Upper lobe of right lung (tissue), 1 donor: ENCODE measurements at places on chromosomes 16 and 17.

- DNase-seq, result no peak
- no peaks in the 10 kb centered on the region for H3K36me3 ChIP-seq
- H3K27me3 ChIP-seq, result no peaks in the 10 kb centered on the region
- H3K27ac ChIP-seq, result no peak overlapping the region
- H3K4me3 ChIP-seq, result no peak overlapping the region
These were observed 127.3 kb upstream of the NUDT7 start for GRCh38 chr16:77594799-77595596.

DNA sequence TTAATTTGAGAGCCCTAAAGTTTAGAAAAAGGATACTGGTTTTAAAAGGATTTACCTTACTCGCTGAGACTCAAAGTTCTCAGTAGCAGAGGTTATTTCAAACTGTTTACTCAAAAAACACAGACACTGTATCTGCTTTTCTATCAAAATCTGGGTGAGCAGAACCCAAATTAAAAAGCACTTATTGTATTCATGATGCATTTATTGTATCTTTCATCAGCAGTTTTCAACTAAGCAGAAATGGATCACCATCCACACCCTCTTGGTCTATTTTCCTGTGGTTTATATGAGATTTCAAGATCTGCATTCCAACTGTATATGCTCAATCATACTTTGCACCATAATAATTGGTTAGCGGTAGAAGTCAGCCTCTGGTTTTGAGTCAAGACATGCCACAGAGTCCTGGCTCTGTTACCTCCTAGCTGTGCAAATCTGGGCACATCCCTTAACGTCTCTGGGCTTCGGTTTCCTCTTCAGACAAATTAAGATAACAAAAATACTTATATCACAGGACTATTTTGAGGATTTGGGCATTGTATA lies 109.5 kb downstream of the ASIC2 start:
- no peak overlapping the region for H3K4me3 ChIP-seq
- DNase-seq, result no peak
- peaks cover 31% of the 10 kb centered on the region for H3K27me3 ChIP-seq

GRCh38 chr16:57637020-57637419 lies 8.6 kb downstream of the ADGRG1 start:
- peaks cover 4% of the 10 kb centered on the region for H3K27me3 ChIP-seq
- peak overlapping the region; percentile 73 for H3K27ac ChIP-seq
- no peak for DNase-seq

DNA sequence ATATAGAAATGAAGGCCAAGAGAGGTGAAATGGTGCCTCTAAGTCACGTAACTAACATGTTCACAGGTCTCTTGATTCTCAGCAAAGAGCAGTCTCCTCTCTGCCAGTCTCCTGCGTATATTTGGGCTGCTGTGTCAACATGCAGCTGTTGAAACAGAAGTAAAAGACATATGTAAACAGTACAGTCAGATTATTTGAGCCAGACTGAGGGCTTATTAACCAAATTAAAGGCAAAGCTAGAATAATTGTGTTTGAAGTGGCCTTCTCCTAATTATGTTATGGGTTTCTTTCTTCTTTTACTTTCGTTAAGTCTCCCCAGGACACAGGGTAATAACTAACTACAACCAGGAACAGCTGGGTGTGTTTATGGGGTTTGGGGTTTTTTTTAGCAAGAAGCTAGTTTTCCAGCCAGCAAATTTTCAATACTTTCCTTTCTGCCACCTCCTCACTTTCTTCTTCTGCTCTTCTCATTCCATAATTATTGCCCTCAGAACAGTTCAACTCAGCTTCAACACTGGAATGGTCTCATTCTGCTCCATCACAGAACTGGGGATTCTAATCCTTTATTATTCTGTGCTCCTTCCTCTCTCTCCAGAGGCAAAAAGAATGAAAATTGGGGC lies 18.4 kb downstream of the G6PC1 start:
- no peaks in the 10 kb centered on the region for H3K27me3 ChIP-seq
- H3K27ac ChIP-seq, result peak overlapping the region; percentile 32

- H3K27me3 ChIP-seq, result no peaks in the 10 kb centered on the region
- peak overlapping the region; percentile 91 for H3K27ac ChIP-seq
- H3K4me1 ChIP-seq, result peaks cover 11% of the 10 kb centered on the region
- no peaks in the 10 kb centered on the region for H3K36me3 ChIP-seq
- no peak for DNase-seq
These were observed 10.8 kb downstream of the TAT start for GRCh38 chr16:71565812-71566700.

DNA sequence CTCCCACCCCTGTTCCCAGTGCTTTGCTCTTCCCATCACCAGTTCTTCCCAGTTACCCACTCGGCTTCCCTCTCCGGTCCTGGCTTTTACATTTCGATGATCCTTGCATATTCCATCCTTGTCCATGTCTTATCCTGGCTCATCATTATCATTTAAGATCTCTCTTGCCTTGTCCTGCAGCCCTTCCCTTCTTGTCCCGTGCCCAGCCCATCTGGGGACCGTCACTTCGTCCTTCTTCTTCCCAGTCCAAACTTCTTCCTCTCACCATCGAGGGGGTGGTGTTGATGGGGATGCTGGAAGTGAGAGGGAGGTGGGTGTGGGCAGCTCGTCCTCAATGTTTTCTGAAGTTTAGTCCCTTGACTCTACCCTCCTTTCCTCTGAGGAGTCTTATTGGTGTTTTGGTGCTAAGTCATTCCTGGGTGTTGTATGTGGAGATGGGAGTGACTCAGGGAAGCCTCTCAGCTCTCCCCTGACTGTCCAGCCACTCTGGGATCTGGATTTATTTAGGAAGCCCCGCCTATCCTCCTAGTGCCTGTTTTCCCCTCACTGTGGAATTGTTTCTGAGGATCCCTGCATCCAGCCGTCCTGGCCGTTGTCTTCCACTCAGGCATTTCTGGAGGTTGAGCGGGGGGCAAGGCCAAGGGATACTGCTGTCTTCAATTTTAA lies 975 bp downstream of the SNX29 start:
- H3K27ac ChIP-seq, result peak overlapping the region; percentile 87
- H3K4me3 ChIP-seq, result peak overlapping the region; percentile 95
- DNase-seq, result no peak
- H3K4me1 ChIP-seq, result peaks cover 20% of the 10 kb centered on the region
- no peaks in the 10 kb centered on the region for H3K27me3 ChIP-seq

- H3K4me3 ChIP-seq, result peak overlapping the region; percentile 70
- H3K27ac ChIP-seq, result peak overlapping the region; percentile 90
- DNase-seq, result no peak
- peaks cover 8% of the 10 kb centered on the region for H3K4me1 ChIP-seq
- H3K27me3 ChIP-seq, result no peaks in the 10 kb centered on the region
These were observed 159.0 kb downstream of the RAB11FIP4 start for GRCh38 chr17:31550389-31551056.

DNA sequence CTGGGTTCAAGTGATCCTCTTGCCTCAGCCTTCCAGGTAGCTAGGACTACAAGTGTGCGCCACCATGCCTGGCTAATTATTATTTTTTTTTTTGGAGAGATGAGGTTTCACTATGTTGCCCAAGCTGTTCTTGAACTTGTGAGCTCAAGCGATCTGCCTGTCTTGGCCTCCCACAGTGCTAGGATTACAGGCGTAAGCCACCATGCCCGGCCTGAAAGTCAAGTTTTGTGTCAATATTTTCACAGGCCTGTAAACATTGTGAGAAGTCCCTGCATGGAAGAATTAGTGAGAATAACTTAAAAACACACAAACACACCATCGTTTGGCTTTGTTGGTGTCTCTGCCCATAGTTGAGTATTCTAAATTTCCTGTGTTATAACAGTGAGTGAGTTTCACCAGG lies 22.2 kb downstream of the NUP85 start:
- no peak overlapping the region for H3K27ac ChIP-seq
- H3K4me1 ChIP-seq, result peaks cover 9% of the 10 kb centered on the region
- DNase-seq, result no peak
- H3K36me3 ChIP-seq, result peaks cover 68% of the 10 kb centered on the region
- no peaks in the 10 kb centered on the region for H3K27me3 ChIP-seq

DNA sequence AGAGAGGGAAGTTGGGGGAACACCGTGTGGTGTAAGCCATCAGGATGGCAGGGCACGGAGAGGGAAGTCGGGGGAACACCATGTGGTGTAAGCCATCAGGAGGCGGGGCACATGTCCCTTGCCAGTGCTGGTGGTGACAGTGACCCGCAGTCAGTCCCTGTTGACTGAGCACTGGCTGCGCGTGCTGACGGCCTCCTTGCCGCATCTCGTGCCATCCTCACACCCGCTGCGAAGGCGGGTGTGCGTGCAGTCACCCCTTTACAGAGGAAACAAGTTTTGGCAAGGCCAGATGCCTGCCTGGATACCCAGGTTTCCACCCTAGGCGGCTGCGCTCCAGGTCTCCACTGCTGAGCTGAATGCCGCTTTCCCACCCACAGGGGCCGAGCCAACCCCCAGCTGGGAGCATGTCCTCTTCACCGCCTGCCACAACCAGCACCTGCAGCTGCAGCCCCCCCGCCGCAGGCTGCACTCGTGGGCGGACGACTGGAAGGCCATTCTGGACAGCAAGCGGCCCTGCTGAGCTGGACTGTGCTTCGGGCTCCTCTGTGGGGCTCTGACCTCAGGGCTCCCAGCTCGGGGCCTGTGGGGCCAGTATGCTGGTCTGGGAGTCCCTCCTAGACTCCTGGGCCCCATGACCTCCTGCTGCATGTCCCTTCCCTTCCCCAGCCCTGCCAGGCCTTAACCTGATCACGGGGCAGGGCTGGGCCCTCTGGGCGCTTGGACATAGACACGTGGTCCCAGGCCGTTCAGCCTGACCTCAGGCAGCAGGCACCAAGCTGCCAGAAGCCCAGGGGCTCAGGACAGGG lies 43.5 kb downstream of the NT5M start:
- H3K27ac ChIP-seq, result no peak overlapping the region
- no peaks in the 10 kb centered on the region for H3K27me3 ChIP-seq
- no peak overlapping the region for H3K4me3 ChIP-seq
- no peaks in the 10 kb centered on the region for H3K36me3 ChIP-seq

- H3K27ac ChIP-seq, result peak overlapping the region; percentile 36
- no peak for DNase-seq
- no peaks in the 10 kb centered on the region for H3K36me3 ChIP-seq
- peaks cover 94% of the 10 kb centered on the region for H3K27me3 ChIP-seq
These were observed 1.2 kb upstream of the DLX4 start for GRCh38 chr17:49967621-49968404.

DNA sequence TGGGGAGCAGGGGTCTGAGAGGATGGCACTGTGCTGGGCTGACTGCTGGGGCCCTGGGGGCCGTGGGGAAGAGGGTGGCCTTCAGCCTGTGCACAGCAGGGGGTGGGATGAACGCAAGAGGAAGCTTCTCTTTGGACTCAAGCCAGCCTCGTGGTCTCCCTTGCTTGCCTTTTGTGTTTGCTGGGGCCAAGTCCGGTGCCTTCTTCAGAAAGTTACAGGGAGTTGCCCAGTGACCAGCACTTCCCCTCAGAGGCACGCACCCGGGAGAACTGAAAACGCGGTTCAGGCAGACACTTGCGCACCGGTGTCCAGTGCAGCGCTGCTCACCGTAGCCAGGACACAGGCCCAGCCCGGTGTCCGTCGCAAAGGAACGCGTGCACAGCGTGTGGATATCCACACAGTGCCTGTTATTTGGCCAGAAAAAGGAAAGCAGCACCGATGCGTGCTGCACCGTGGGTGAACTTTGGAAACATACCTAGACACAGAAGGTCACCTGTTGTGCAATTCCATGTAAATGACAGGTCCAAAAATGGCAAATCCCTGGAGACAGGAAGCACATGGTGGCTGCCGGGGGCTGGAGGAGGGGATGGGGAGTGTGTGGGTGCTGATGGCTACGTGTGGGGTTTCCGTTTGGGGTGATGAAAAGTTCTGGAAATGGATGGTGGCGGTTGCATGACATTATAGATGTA lies 29.4 kb upstream of the NUDT16L1 start:
- H3K4me1 ChIP-seq, result peaks cover 49% of the 10 kb centered on the region
- H3K27ac ChIP-seq, result peak overlapping the region; percentile 76
- peak; percentile 77 for DNase-seq
- H3K27me3 ChIP-seq, result no peaks in the 10 kb centered on the region
- H3K36me3 ChIP-seq, result peaks cover 38% of the 10 kb centered on the region

- no peak overlapping the region for H3K4me3 ChIP-seq
These were observed 13.8 kb downstream of the CTRL start for GRCh38 chr16:67917852-67918236.

DNA sequence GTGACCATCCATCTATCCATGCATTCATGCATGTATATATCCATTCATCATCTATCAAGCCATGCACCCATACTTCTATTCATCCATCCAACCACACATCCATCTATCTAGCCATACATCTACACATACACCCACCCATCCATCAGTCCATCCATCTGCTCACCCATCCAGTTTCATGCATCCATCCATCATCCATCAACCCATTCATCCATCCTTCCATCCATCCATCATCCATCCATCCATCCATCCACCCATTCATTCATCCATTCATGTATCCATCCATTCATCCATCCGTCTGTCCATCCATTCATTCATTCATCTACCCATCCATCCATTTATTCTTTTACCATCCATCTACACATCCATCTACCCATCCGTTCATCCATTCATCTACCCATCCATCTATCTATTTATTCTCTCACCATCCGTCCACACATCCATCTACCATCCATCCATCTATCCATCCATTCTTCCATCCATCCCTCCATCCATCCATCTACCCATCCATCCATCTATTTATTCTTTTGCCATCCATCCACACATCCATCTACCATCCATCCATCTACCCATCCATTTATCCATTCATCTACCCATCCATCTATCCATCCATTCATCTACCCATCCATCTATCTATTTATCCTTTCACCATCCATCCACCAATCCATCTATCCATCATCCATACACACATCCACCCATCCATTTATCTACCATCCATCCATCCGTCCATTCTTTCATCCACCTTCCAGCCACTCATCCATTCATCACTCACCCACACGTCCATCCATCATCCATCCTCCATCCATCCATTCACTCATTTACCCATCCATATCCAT lies 3.2 kb downstream of the CCL17 start:
- no peak overlapping the region for H3K4me3 ChIP-seq
- DNase-seq, result no peak
- H3K27ac ChIP-seq, result no peak overlapping the region
- no peaks in the 10 kb centered on the region for H3K27me3 ChIP-seq
- no peaks in the 10 kb centered on the region for H3K36me3 ChIP-seq

DNA sequence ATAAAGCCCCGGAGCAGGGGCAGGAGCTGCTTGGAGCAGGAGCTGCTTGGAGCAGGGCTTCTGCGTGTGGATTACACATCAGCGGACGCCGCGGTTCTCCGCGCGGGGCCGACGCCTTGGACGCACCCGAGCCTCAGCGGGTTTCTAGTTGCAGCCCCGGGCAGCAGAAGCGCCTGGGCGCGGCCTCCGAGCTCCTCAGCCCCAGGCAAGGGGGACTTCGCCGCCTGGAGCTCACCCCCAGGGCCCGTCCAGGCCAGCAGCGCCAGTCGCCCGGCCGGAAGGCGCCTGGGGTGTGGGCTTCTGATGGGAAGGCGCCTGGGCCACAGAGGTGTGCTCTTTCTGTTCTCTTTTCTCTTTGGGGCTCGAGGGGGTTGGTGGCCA lies 6.3 kb downstream of the FOXF1 start:
- no peak for DNase-seq
- peak overlapping the region; percentile 86 for H3K27ac ChIP-seq
- peaks cover 4% of the 10 kb centered on the region for H3K36me3 ChIP-seq
- H3K4me1 ChIP-seq, result no peaks in the 10 kb centered on the region

- H3K36me3 ChIP-seq, result no peaks in the 10 kb centered on the region
- DNase-seq, result no peak
- H3K27ac ChIP-seq, result peak overlapping the region; percentile 73
- no peak overlapping the region for H3K4me3 ChIP-seq
These were observed 3.7 kb upstream of the PGS1 start for GRCh38 chr17:78374631-78375274.

GRCh38 chr17:3893003-3893719 lies at the start of gene CAMKK1:
Gene CAMKK1 (minus strand): TSS chr17:3893053. CDS start chr17:3885687, 7,366 bp downstream.
- peak; percentile 96 for DNase-seq
- no peaks in the 10 kb centered on the region for H3K27me3 ChIP-seq
